Suprapubic skin (tissue), 4 donors: ENCODE measurements at places on chromosomes 7 and 10.

DNA sequence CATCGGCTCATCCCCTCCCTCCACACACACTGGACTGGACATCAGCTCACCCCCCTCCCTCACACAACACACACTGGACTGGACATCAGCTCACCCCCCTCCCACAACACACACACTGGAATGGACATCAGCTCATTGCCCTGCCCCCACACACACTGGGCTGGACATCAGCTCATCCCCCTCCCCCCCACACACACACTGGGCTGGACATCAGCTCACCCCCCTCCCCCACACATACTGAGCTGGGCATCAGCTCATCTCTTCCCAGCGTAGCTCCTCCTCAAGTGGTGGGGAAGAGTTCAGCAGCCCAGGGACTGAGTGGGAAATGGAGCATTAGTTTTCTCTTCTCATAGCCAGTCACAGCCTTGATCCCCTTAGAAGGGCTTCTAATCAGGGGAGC, 58.1 kb upstream of the WDR11 start:
- no peak for DNase-seq
- peaks cover 3% of the 10 kb centered on the region for H3K4me1 ChIP-seq
- H3K27ac ChIP-seq: no peak overlapping the region
- no peak overlapping the region for H3K4me3 ChIP-seq
- no peaks in the 10 kb centered on the region for H3K27me3 ChIP-seq
- no peaks in the 10 kb centered on the region for H3K36me3 ChIP-seq

GRCh38 chr10:113754768-113755167, 3.3 kb downstream of the PLEKHS1 start:
- H3K4me3 ChIP-seq: no peak overlapping the region
- no peaks in the 10 kb centered on the region for H3K36me3 ChIP-seq
- no peak overlapping the region for H3K27ac ChIP-seq
- peaks cover 2% of the 10 kb centered on the region for H3K4me1 ChIP-seq
- no peak for DNase-seq

GRCh38 chr10:30233186-30233959, 115.7 kb downstream of the MTPAP start:
- no peaks in the 10 kb centered on the region for H3K4me1 ChIP-seq
- no peaks in the 10 kb centered on the region for H3K36me3 ChIP-seq
- no peaks in the 10 kb centered on the region for H3K27me3 ChIP-seq
- no peak for DNase-seq
- no peak overlapping the region for H3K27ac ChIP-seq

DNA sequence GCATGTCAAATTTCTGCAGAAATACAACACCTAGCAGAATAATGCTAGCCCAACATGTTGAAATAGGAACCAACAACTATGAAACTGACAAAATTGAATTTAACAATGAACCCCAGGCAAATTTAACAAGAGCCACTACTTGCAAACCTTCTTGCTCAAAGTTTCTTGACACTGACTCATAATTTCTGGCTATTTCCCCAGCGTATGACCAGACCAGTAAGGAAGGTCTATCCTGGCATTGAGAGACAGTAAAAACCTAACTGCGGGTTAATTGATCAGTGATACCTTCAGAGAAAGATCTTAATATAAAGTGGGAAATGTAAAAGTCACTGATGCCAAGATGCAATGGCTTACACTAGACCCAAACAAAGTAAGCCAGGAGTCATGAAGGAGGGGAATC, 510.1 kb downstream of the ARL4A start:
- no peaks in the 10 kb centered on the region for H3K36me3 ChIP-seq
- no peaks in the 10 kb centered on the region for H3K27me3 ChIP-seq
- H3K4me1 ChIP-seq: no peaks in the 10 kb centered on the region
- no peak overlapping the region for H3K4me3 ChIP-seq

- H3K27ac ChIP-seq: no peak overlapping the region
- DNase-seq: no peak
- H3K4me3 ChIP-seq: no peak overlapping the region
- no peaks in the 10 kb centered on the region for H3K36me3 ChIP-seq
- no peaks in the 10 kb centered on the region for H3K27me3 ChIP-seq
These were observed 55.8 kb downstream of the CNOT4 start for GRCh38 chr7:135454060-135454459.

GRCh38 chr7:100093054-100093453, 4.3 kb downstream of the COPS6 start:
- peaks cover 23% of the 10 kb centered on the region for H3K4me1 ChIP-seq
- no peak for DNase-seq
- H3K36me3 ChIP-seq: peaks cover 78% of the 10 kb centered on the region
- no peak overlapping the region for H3K27ac ChIP-seq
- no peak overlapping the region for H3K4me3 ChIP-seq
- no peaks in the 10 kb centered on the region for H3K27me3 ChIP-seq

DNA sequence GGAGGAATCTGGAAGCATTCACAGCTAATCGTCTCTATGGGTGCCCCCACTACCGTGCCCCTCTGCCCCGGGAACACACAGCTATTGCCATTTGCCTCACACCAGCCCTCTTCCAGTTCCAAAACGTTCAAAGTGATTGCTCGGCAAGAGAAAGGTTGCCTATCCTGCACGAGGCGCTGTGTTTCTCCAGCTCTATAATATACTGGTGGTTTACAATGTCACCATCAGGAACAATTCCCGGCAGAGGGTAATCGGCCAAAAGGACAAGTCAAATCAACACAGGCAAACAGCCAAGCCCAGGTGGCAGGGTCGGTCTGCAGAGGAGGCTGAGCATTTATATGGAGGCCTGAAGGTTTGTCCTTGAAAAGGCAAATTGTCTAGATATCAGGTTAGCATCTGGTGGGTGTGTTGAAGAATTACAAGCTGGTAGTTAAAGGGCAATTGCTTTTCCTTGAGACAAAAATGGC, 29.2 kb upstream of the TNS3 start:
- H3K27me3 ChIP-seq: no peaks in the 10 kb centered on the region
- H3K36me3 ChIP-seq: no peaks in the 10 kb centered on the region
- H3K27ac ChIP-seq: no peak overlapping the region
- peaks cover 12% of the 10 kb centered on the region for H3K4me1 ChIP-seq
- DNase-seq: no peak

DNA sequence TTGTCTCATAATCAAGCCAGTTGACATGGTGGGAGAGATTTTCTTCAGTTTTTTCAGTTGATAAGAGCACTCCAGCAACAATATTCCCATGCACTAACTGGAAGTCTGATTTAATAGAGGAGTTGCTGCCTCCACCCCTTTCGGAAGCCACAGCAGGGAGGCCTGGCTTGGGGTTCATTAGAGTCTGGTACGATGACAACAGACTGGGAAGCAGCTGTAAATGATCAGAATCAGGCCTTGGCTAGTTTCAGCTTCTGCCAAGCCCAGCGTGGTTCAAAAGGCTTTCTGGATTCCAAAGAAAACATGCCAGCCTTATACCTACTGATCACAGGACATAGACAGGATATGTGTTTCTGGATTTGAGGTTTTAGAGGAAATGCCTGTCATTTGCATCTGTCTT, 274.0 kb downstream of the CSTF2T start:
- H3K4me1 ChIP-seq: no peaks in the 10 kb centered on the region
- no peaks in the 10 kb centered on the region for H3K36me3 ChIP-seq
- DNase-seq: no peak

DNA sequence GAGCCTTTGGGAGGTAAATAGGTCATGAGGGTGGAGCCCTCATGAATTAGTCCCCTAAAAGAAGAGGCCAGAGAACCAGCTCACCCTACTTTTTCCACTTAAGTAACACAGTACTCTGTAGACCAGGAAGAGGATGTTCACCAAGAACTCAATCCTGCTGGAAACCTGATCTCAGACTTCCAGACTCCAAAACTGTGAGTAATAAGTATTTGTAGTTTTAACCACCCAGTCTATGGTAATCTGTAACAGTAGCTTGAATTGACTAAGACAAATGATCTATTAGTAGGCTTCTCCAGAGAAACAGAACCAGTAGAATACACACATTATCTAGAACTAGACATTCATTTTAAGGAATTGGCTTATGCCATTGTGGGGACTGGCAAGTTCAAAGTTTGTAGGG, 51.5 kb downstream of the ANKMY2 start:
- no peaks in the 10 kb centered on the region for H3K4me1 ChIP-seq
- no peaks in the 10 kb centered on the region for H3K27me3 ChIP-seq
- H3K4me3 ChIP-seq: no peak overlapping the region
- no peak overlapping the region for H3K27ac ChIP-seq
- peaks cover 8% of the 10 kb centered on the region for H3K36me3 ChIP-seq
